ENCODE measurements at places on chromosomes 7 and 10.

DNA sequence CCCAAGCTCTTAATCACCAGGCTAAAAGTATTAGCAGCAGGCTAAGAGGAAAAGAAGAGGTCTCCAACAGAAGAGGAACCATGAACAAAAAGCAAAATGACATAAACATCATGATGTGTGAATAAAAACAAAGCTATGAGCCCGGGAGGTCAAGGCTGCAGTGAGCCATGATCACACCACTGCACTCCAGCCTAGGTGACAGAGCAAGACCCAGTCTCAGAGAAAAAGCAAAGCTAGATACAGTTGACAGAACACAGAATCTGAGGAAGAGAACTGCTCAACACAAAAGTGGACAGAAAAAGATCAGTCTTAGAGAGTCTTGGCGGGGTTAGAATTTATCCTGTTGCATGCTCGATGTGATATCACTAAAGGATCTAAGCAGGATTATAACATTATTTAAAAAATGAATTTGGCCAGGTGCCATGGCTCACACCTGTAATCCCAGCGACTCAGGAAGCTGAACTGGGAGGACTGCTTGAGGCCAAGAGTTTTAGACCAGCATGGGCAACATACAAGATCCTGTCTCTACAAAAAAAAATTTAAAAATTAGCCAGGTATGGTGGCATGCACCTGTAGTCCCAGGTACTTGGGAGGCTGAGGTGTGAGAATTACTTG, 37.5 kb downstream of the NT5C2 start:
- DNase-seq: no peak

GRCh38 chr7:10821156-10821555, 152.5 kb upstream of the PHF14 start:
- no peak for DNase-seq

DNA sequence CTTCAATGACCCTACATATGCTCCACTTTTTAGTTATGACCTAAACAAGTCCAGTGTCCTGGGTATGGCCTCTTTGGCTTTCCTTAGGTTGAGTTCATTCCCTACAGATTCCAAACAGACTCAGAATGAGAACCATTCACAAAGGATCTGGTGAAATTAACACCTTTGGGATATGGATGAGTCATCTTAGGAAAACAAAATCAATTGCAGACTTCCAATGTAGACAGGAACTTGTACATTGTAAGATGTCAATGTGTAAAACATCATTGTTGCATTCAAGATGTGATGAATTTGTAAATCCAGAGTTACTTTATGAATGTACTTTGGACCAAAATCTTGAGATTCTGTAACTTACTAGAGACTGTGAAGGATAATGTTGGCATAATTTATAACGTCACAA, 43.4 kb upstream of the HECTD2 start:
- no peak for DNase-seq

DNA sequence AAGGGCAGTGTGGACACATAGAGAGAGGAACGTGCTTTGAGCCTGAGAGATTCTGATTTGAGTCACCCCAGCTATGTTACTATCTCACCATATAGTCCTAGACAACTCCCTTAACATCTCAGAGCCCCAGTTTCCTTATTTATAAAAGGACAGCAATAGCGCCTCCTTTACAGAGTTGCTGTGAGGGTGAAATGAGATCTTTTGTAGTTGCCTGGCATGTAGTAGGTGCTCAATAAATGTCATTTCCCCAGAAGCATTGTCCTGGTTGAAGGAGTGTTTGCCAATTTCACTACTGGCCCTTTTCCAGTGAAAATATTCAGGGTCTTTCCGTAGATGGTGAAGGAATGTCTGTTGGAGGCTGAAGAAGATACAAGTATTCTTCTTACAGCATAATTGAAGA, 51.3 kb upstream of the FAM180A start:
- DNase-seq: no peak

All from stimulated activated CD4-positive, alpha-beta T cell treated with anti-CD3 and anti-CD28 coated beads, TNF-alpha, amount 100 ng/mL, for 24 hours (primary cell).